ENCODE measurements at places on chromosomes 1 and 21.
A peak's percentile ranks its signal among the peaks of the same experiment; 100 is the strongest.

- DNase-seq: peak; percentile 65
These were observed at the start of gene SLC2A5 for GRCh38 chr1:9069326-9070100. Gene SLC2A5, minus strand, starts transcription at chr1:9069635. Its CDS starts 99 bp downstream, at chr1:9069536.

DNA sequence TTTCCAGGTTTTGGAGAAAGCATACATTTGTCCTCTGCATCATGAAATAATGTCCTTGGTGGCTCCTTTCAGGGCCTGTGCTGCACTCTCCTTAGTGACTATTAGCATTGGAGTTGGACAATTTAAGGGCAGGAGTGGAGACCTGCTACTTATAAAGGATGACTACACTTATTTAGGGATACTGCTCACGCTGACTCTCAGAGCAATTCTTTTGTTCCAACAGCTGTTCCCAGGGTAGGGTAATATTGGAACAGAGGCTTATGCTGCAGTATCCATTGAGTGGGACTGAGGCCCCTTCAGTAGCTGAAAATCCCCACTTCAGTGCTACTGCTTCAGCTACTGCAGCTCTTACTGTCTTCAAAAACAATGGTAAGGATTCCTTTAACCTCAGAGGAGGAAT is 84.6 kb downstream of the GPR88 start:
- DNase-seq: no peak

DNA sequence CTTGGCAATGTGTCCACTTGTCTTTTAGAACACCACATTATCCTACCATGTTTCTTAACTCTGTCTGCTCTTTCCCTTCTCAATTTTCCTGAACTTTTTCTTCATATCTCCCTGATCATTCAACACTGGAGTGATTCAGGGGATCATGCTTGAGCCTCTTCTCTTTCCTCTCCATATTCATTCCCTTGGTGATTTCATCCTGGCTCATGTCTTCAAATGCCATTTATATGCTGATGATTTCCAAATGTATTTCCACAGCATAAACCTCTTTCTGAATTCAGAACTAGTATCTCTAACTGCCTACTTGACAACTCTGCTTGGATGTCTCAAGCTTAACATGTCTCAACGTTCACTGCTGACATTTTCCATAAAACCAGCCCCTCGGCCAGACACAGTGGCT is 8.5 kb upstream of the IVL start:
- DNase-seq: no peak

DNA sequence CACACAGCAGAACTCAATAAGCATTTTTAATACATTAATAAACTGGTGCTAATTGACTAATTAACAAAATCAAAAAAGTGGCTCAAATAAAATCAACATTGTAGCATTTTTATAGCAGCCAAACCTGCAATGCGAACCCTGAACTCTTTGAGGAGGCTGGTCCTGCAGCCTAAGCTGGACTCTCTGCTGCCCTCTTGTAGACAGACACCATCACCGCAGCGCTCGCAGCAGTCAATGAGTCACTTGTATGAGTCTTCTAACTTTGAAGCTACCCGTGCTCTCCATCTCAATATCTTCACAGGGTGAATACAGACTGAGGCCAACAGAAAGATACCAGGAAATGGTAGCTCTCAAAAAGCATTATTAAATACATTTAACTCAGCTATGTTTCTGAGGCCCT is 9.7 kb upstream of the KRTAP7-1 start:
- no peak for DNase-seq

DNA sequence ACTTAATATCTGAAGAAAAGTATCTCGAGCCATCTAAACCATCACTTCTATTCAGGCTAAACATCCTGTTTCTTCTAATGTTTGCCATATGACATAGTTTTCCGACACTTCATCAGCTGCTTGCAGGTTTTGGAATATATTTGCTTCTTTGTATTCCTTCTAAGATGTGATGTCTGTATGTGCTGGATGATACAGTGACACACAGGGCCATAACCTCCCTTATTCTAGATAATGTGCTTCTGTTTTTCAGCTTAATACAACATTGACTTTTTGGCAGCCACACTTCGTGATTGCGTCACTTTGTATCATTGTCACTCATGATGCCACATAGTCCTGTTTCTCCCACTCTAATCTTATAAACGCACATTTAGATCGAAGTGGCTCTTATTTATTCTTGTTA is 156.3 kb downstream of the CRB1 start:
- no peak for DNase-seq

- DNase-seq: no peak
These were observed 5.9 kb upstream of the SPRR4 start for GRCh38 chr1:152964536-152964935.

GRCh38 chr1:101247404-101248287 is 10.8 kb downstream of the S1PR1 start:
- no peak for DNase-seq

DNA sequence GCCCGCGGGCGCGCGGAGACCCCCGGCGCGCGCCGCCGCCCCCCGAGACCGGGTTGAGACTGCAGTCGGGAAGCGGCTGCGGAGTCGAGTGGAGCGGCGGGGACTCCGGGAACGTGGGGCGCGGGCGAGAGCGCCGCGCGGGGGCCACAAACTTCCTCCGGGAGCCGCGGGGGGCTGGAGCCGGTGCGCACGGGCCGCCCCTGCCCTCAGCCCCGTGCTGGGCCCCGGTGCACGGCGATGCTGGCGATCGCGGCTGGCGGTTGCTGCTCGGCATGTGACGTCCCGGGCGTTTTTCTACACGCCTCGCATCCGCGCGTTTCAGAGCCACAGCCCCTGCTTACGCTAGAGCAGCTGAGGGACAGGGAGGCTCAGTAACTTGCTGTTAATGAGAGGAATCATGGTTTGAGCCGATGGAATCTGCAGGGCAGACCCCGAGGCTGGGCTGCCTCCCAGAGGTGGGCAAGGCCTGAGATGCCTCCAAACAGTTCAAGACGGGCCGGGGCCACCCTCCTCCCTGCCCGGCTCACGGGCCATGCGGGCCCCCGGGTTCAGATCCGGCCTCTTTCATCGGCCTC is 520 bp downstream of the TMEM201 start:
- no peak for DNase-seq

DNA sequence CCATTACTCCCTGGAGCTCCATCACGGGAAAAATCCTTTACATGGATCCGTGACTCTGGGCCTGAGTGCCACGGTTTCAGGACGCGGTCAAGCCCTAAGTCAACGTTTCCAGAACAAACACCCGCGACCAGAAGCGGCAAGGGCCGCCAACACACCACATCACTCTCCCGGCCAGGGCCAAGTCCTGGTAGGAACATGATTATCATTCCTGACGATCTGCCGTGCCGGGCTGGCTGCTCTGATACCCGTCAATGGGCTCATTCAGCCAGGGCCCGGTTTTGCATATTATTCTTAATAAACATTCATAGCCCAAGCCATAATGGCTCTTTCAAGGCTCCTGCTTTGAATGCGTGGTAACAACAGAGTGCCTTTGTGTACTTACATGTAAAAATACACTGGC is 44.6 kb upstream of the SIM2 start:
- no peak for DNase-seq

DNA sequence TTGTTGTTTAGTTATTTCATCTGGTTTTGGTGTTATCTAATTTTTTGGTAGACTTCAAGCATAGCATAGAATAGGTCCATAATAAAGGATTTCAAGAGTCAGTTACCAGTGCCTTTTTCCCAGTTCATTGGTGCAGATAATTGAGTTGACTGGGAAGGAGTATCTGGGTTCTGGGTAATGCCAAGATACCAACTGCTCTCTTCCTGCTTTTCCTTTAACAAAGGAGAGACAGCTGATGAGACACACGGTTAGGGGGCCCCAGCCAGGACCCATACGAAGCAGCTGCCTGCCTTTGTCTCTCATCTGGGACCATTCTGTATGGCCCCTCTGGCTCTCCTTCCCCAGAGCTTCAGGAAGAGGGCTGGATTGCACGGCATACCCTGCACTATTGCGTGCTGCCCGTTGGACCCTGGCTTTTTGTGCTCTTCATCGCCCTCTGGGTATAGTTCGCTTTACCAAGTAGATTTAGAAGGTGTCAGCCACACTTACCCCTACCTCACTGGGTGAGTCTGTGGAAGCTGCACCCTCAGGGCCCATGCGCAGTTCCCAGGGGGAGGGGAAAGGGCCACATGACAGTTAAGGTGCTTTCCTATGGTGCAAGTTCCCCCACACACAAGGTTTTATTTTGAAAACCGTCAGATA is 7.0 kb downstream of the NAV1 start:
- DNase-seq: no peak

DNA sequence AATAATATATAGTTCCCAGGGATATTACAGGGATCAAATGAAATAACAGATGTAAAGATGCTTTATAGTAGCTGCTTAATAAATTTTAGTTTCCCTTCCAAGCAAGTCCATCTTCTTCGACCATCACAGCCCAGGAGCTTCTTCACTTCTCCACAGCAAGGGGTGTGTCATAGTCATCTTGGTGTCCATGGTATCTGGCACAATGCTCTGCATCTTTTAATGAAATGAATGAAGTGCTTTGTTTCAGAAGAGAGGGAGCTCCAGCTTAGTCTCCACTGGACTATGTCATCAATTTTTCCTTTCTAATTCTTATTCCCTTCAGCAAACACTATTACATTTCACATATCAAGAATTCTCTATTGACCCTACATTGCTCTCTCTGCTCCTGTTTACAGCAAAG is 4.9 kb upstream of the MACF1 start:
- DNase-seq: no peak

- no peak for DNase-seq
These were observed 14.4 kb upstream of the BARHL2 start for GRCh38 chr1:90731382-90732050.

DNA sequence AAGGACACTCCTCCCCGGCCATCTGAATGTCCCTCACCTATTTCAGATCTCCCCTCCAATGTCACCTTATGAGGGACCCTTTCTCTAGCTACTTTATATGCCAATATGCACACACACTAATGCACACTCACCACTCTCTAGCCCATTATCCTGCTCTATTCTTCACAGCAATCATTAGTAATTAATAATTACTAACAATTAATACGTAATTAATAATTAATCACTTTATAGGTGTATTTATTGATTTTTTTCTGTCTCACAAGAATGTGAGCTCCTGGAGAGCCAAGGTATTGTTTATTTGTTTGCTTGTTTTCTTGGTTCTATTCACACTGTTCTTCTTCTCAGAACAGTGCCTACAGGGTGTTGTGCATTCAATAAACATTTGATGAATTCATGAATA is 385.2 kb upstream of the DUSP10 start:
- no peak for DNase-seq

GRCh38 chr1:29805122-29805895 is 569.0 kb downstream of the PTPRU start:
- DNase-seq: no peak

- DNase-seq: no peak
These were observed 195.7 kb downstream of the FCRL5 start for GRCh38 chr1:157356601-157357000.

DNA sequence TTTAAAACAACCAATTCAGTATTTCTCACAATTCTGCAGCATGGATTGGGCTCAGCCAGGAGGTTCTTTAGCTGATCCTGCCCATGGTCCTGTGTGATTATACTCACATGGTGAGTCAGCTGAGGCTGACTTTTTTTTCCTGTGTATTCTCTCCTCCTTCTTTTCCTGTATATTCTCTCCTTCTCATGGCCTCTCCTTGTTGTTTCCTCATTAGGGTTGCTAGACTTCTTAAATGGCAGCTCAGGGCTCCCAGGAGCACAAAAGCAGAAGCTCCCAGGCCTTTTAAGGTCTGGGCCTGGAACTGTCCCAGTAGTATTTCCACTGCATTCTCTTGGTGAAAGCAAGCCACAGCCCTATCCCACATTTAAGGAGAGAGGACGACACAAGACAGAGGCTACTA is 26.8 kb downstream of the VANGL1 start:
- DNase-seq: no peak

- DNase-seq: no peak
These were observed 186.5 kb upstream of the CTTNBP2NL start for GRCh38 chr1:112209493-112209892.

- no peak for DNase-seq
These were observed 13.2 kb downstream of the S100A7A start for GRCh38 chr1:153429266-153430165.

GRCh38 chr1:152654110-152654509 is 9.1 kb upstream of the LCE2D start:
- no peak for DNase-seq

- DNase-seq: no peak
These were observed 22.9 kb downstream of the OVGP1 start for GRCh38 chr1:111404588-111404987.

- DNase-seq: no peak
These were observed 9.0 kb upstream of the CGN start for GRCh38 chr1:151502035-151502700.

DNA sequence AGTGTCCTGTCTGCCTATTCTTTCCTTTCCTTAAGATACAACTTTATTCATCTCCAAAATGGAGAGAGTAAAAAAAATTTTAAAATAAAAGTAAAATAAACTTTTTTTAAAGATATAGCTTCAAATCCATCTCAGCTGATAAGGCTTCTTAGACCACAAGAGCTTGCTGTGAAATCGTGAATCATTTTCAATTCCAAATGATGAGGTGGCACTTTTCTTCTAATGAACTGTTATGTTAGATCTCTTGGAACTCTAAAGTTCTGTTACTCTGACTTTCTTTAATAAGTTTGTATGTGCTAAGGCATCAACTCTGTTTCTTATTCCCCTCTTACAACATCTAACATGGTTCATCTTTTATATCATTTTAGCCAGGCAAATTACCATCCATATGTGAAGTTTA is 4.5 kb downstream of the SH3GLB1 start:
- DNase-seq: no peak

DNA sequence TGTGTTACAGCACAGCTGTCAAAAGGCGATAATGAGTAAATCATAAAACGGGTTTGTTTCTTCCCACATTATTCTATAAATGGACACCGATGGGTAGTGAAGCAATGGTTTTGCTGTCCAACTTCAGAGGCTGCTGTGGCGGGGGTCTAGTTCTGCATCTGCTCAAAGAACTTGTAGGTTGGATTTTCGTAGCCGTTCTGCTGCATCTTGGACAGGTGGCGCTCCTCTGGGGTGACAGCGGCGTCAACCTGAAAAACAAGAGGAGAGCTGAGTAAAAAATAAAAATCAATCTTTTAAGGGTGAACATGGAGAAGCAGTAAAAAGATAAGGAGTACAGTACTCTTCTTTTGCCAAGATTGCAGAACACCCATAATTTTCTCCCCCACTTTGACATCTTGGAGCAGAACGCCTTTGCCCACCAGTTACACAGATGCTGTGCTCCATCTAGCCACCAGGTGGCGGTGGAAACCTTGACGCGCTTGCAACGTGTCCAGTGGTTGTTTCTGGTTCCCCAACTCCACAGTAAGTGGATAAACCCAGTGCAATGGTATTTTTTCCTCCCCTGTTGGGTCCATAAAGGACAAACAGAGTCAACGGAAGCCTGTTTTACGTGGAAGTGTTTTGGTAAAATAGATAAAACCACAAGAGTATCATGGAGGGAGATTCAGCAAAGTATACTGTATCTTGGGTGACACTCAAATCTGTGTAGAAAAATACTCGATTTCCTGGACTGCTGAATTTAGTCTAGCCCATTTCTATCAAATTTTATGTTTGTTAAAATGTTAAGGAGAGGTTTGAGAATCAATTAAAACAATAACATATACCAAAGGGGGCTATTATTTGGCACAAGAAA is 147.0 kb downstream of the GABPA start:
- peak; percentile 81 for DNase-seq

- no peak for DNase-seq
These were observed 12.5 kb downstream of the CDC7 start for GRCh38 chr1:91513160-91513559.

Measured in ovary (tissue), 10 donors.